GM23338 (cell line): ENCODE measurements at places on chromosomes 16 and 17.

- no peak for DNase-seq
Observed at GRCh38 chr17:56740481-56740880, 93.2 kb downstream of the C17orf67 start.

DNA sequence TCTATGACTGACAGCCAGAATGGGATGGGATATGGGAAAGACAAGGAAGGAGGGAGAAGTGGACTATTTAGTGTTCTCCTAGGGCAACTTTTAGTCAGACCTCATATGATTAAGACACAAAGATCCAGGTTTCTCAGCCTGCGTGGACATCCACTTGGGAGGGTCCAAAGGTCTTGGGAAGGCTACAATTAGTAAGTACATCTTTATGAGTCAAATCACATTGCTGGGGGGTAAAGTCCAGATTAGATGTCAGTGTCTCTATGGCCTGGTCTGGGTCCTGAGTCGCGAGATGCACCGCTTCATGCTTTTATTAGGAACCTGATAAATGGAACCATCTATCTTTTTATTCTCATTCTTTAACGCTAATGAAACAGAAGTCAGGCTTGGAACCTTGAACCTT lies 378.4 kb upstream of the ASIC2 start:
- no peak for DNase-seq

DNA sequence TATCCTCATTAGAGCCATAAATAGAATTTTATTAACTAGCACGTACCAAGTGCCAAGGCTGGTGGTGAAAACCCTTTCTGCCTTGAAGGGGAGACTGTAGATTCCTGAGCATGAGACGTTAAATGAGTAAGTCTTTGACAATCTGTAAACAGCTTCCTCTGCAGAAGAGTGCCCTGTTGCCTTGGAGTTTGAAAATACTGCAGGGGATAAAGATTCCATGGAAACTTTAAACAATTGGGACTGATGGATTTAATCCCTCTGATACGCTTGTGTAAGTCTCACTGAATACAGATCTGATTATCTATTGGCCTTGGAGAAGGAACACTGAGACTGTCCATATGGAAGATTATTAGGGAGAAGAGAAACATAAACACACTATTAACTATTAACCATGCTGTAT lies 1053.4 kb upstream of the RBFOX1 start:
- no peak for DNase-seq

DNA sequence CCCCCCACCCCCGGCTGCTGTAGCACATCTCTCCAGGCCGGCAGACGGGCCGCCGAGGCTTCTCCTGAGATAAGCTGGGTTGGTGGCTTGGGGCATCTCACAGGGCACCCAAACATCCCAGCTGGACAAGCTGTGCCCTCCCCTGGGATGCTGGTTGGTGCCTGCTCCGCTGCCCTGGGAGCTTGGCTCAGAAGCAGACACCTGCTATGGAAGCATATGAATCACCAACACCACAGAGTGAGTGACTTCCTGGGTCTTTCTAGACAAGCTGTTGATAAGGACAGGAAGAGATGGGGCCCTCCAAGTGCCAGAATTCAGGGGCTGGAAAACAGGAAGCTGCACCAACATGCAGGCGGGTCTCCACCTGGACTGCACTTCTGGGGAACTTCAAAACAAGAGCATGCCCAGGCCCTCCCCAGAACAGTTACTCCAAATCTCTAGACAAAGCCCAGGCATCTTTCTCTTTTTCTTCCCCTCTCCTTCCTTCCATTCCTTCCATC lies 13.7 kb downstream of the C16orf95 start:
- no peak for DNase-seq

GRCh38 chr17:37079735-37080134 lies 131.0 kb downstream of the AATF start:
- DNase-seq, result no peak

GRCh38 chr17:46124695-46125592 lies 68.3 kb downstream of the KANSL1 start:
- no peak for DNase-seq

GRCh38 chr17:17792551-17793377 lies 44.0 kb downstream of the SREBF1 start:
- peak; percentile 69 for DNase-seq

GRCh38 chr17:74635418-74635817 lies 11.9 kb upstream of the CD300E start:
- DNase-seq, result peak; percentile 55

GRCh38 chr16:58685084-58685449 lies 497 bp upstream of the SLC38A7 start:
- no peak for DNase-seq

DNA sequence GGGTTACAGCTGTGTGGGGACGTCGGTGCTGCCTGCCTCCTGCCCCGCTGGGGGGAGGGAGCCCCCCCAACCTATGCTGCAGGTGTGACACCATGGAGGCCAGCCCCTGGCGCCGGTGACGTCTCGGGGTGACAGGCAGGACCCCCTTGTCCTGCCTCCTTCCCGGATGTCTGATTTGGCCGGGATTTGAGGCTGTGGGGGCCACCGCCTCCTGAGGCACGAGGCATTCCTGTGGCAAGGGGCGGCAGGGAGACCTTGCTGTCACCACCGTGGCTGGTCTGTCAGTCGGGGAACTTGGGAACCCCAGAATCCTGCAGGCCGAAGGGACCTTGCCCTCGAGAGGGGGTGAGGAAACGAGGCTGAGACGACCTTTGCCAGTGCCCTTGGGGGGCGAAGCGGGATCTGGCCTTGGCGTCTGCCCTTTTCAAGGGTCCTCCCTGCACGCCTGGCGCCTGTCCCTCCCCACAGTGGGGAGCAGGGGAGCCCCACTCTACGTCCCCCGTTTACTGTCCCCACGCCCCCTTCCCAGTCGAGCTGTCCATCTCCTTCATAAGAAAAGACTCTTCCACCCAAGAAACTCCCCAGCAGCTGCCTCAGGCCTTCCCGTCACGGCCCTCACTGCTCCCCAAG lies 74.4 kb downstream of the METRNL start:
- DNase-seq, result no peak

GRCh38 chr17:2083613-2084035 lies 28.7 kb downstream of the HIC1 start:
- DNase-seq, result no peak

- DNase-seq, result no peak
Observed at GRCh38 chr17:80203471-80203963, 16.6 kb downstream of the SGSH start.

- peak; percentile 26 for DNase-seq
Observed at GRCh38 chr17:49779739-49780231, 8.7 kb upstream of the KAT7 start.

DNA sequence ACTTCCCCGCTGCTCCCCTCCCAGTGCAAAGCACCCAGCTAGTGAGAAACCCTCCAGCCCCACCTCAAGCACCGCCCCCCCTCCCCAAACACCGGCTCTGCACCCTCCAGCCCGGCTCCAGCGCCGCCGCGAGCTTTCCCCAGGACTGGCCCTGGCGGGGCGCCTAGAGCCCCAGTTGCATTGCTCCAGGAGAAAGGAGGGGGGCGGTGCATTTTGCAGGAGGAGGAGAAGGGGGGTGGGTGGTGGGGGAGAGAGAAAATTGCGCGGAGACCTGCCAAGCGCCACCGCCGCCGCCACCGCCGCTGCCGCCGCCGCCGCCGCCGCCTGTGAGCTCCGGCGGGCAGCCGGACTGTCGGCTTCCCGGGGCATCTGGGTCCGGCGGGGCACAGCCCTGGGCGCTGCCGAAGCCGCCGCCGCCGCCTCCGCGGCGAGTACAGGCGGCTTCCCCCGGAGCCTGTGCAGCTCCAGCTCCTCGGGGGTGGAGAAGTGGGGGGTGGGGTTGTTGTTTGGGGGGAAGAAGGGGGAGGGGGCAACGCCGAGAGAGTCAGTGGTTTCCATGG lies 333 bp upstream of the NOG start:
- peak; percentile 81 for DNase-seq

DNA sequence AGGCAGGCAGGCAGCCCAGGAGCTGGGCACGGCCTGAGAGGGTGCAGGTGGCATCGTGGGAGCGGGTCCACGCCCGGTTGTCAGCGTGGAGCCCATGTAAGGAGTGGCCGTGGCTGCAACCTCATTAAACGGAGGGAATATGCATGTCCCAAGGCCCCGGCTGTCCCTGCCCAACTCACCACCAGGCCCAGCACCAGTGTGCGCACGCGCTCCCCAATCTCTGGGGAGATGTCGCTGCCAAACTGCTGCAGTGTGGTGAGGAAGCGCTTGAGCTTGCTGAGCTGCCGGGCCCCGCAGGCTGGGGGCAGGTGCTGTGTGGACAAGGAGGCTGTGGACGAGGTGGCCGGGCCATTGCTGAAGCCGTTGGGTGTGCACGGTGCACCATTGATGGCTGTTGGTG lies 25.6 kb upstream of the PABPN1L start:
- no peak for DNase-seq

- no peak for DNase-seq
Observed at GRCh38 chr17:58920773-58921172, 165.1 kb downstream of the PPM1E start.

GRCh38 chr16:59527206-59527997 lies 793.3 kb upstream of the GOT2 start:
- no peak for DNase-seq
